ENCODE measurements at places on chromosomes 6 and 20. TPM values are rescaled to one million over a fixed set of nuclear protein-coding genes. Genes with fewer than 3 reads are reported as not detected.

DNA sequence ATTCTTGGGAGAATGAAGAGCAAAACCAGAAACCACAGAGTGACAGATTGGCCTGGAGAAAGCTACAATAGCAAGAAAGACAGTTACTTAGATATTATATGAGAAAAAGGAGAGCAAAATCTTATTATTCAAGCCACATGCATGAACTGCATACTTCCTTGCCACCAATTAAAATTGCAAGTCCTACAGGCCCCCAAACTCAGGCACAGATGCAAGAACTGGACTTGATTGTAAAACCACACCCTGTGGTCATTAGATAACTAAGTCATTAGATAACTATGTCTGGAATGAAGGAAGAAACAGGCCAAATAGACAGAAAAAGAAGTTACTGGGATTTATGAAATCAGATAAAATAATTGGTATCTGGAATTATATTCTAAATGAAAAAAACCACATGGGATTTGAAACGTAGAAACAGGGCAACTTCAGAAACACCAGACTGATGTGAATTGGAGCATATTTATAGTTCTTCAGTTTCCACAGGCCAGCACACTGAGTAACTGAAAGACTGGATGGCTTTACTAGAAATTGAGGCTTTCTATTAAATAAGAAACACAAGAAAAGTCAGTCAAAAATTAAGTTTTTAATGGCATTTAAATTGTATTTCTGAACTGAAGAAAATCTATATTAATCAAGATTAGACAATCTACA is 49.4 kb upstream of the CARMIL1 start:
- no peak overlapping the region for H3K27ac ChIP-seq
- no peak for DNase-seq
- H3K4me1 ChIP-seq: no peaks in the 10 kb centered on the region
- no peaks in the 10 kb centered on the region for H3K36me3 ChIP-seq
- H3K27me3 ChIP-seq: no peaks in the 10 kb centered on the region

- H3K27me3 ChIP-seq: peaks cover 7% of the 10 kb centered on the region
- no peak overlapping the region for H3K27ac ChIP-seq
- peaks cover 3% of the 10 kb centered on the region for H3K36me3 ChIP-seq
- peak overlapping the region; percentile 53 for H3K4me3 ChIP-seq
- peak; percentile 78 for DNase-seq
- H3K4me1 ChIP-seq: peaks cover 5% of the 10 kb centered on the region
Measured at GRCh38 chr6:34154668-34155447, 9.0 kb upstream of the GRM4 start.

DNA sequence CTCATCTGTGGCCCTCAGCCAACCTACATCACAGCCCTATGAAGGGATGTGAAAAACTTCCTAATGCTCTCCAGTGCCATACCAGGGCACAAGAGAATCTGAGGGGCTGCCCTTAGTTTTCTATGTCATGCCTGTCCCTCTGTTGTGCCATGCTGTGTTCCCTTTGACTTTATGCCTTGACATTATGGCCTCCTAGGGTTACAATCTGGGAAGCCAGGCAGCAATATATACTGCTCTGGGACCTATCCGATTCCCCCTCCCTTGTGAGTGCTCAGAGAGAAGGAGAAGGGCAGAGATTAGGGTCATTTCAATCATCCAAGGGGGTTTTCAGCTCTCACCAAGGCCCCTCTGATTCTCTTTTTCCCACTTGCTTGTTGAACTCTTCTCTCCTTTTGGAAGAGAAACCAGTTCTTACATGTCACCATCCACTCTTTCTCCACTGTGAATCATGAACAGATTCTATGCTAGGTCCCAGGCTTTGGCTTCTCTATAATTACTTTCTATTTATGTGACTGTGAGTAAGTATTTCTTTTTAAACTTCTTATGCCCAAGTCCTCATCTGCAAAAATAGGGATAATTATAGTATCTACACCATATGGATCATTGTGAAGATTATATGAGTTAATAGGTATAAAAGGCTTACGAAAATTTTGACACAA is 14.2 kb upstream of the FRK start:
- no peaks in the 10 kb centered on the region for H3K27me3 ChIP-seq
- no peak for DNase-seq
- H3K4me1 ChIP-seq: no peaks in the 10 kb centered on the region
- no peaks in the 10 kb centered on the region for H3K36me3 ChIP-seq
- no peak overlapping the region for H3K27ac ChIP-seq

The RAD21L1 gene
- not detected for total RNA-seq

The XKR7 gene
- 1.5 TPM for total RNA-seq

The SAMD3 gene
- 0.26 TPM for total RNA-seq

The DPPA5 gene
- total RNA-seq: 1.2 TPM

Measured in H9 (cell line).